Glomerular endothelial cell (primary cell): ENCODE measurements at places on chromosomes 4 and X. TPM values are rescaled to one million over a fixed set of nuclear protein-coding genes. Genes with fewer than 3 reads are reported as not detected.

DNA sequence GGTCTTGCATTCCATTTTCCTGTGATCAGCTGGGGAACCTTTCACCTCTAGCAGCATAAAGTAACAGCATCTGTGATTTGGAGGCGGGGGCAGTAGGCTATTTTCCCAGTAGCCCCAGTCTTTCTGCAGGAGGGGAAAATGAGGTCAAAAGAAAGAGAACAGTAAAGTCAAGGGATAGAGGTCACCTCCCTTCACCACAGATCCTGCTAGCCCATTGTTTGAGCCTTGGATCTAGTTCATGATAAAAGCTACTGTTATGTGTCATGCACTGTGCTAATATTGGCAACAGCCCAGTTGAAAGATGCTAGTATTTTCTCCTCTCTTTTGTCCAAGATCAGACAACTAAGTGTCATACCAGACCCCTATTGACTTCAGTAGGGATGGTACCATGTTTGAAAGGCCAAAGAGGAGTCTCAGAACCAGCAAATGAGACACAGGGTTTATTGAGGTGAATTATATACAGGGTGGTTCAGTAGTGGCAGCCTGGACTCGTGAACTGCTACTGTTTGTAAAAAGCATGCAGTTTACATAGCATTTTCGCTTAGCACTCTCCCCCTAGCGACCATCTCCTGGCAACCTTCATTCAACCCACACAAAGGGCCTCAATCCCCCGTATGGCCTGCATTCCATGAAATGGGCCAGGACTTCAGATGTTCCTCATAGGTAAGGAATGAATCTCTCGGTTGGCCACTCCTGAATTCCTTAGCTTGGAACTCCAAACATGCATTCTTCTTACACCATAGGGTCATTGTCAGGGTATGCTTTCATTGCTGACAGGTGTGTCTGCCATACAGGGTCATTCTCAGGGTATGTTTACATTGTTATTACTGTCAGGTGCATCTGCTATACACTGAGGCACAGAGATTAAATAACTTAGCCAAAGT is 170.0 kb upstream of the FRMPD4 start:
- DNase-seq = no peak

- no peak for DNase-seq
Measured at GRCh38 chrX:17859609-17860178, 1.4 kb downstream of the RAI2 start.

DNA sequence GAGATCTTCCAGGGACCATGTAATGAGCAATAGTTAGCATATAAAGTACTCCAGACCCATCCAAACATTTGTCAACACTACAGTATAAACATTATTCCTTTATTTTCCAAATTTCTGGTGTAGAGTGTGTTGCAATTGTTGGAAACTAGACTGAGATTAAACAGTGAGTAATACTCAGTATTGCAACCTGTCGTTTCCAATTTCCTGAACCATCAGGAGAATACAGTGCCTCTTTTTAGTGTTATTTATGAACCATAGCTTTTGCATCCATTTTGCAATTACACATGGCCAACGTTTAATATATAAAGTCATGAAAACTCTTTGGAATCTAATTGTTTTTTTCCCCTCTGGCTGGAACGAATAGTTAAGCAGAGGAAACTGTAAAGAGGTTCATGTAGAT is 58.3 kb upstream of the DHRSX start:
- DNase-seq = no peak

DNA sequence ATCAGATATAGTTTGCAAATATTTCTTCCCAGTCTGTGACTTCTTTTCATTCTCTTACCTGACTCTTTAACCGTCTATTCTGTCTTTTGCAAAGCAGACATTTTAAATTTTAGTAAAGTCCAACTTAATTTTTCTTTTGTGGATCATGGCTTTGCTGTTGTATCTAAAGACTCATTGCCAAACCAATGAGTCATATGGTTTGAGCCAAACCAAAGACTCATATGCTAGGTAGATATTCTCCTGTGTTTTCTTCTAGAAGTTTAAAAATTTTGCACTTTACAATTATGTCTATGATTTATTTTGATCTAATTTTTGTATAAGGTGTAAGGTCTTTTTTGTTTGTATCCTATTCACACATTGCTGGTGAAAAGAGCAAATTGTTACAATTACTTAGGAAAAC is 446.8 kb downstream of the ANKRD50 start:
- no peak for DNase-seq

GRCh38 chr4:149291463-149291862 is 524.2 kb downstream of the IQCM start:
- peak; percentile 3 for DNase-seq

GRCh38 chr4:182238355-182238931 is 4.8 kb upstream of the TENM3 start:
- DNase-seq = no peak

DNA sequence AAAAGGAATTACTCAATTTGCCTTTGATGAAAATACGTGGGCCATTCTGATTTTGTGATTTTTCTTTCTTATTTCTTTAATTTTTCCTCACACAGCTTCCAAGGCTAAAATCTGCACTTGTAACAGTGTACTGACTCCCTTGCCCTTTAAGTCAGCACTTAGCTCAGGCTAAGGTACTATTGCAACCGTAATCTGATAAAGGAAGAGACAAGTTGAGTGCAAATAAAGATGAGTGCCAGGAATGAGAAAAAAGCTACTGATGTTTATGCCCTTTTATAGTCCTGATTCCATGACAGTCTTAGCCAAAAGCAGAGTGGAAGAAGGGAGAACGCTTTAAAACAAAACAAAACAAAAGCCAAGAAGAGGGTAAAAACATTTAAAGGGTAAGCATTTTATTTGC is 6.0 kb downstream of the DMD start:
- no peak for DNase-seq

DNA sequence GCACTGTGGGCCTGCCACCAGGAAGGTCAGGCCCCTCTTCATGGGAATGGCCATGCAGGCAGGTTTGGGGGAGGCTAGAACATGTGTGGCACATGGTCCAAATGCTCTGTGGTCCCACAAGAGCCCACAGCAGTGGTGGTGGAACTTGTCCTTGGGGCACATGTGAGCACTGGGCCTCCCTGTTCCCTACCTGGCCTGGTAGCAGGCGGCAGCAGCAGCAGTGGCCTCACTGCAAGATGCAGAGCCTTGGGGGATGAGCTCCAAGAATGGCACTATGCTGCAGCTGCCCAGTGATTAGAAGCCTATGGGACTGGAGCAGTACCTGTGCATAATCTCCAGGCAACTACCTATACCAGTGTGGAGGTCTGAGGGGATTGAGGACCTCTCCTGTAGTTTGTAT is 197.0 kb upstream of the DCAF8L1 start:
- no peak for DNase-seq

OSTC gene
- total RNA-seq = 185 and 194 TPM in 2 replicates

DNA sequence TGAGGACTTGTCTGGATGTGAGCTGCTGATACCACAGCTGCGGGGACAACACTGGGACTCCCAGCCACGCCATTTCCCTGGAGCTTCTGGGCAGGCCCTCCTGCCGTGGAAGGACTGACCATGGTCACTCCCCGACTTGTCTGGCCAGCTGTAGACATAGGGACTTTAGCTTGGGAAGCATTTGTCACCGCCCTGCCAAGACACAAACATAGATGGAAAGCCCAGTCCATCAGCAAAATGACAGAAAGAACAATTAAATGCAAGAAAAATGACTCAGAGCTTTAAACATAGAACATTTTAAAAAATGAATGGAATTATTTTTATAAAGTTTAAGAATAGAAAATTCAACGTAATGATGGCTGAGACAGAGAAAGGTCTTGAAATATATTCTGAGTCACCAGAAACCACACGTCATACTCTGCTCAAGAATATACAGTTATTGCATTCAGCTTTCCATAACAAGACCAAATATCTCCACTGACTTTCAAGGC is 107.6 kb upstream of the CBR4 start:
- no peak for DNase-seq
